ENCODE measurements at places on chromosomes 7 and 10.

- DNase-seq = no peak
Measured at GRCh38 chr7:80839855-80840254, 79.0 kb downstream of the SEMA3C start.

GRCh38 chr10:78934994-78935602, 133.7 kb upstream of the ZMIZ1 start:
- DNase-seq = no peak

DNA sequence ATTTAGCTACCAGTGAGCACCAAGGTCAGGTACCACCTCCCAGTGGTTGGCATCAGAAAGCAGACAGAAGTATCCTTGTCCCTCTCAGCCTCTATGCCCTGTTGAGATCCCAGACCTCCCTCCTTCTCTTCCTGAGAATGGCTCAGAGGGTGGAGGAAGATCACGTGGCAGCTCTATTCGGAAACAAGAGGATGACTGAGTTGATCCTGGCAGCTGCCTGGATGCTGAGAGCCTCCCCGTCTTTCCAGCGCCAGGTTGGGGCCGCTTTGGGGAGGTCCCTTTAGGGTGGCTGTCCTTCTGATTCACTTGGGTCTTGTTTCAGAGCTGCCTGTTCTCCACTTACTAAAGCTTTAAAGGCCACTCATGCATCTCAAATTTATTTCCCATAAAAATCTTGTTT, 36.9 kb upstream of the NPFFR1 start:
- no peak for DNase-seq

- DNase-seq = no peak
Measured at GRCh38 chr7:47771990-47772360, 176.3 kb downstream of the PKD1L1 start.

DNA sequence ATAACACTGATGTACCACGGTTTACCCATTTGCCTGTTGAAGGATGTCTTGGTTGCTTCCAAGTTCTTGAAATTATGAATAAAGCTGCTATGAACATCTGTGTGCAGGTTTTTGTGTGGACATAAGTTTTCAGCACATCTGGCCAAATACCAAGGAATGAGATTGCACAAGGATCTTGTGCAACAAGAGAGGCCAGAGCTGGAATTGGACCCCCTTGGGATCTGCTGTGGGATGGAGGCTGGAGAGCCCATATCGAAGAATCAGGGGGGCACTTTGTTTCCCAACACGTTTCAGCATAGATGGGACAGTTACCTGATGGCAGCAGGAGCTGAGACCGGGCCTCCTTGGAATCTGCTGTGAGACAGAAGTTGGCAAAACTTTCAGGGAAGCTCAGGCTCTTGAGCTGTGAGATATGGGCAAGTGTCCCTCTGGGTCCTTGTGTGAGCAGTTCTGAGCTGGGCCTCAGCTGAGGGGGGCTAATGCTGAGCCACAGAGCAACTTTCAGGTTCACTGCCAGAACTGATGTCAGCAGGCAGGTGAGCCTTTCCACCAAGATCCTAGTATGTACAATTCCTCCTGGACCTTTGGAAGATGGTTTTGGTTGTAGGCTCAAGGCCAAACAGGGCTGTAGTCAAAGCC, 115.2 kb upstream of the RAB18 start:
- no peak for DNase-seq

GRCh38 chr7:43647339-43647672, 64.4 kb downstream of the STK17A start:
- no peak for DNase-seq

GRCh38 chr7:51326656-51327286, 10.2 kb upstream of the COBL start:
- DNase-seq = no peak
